ENCODE measurements at places on chromosomes 3 and 15.
A peak's percentile ranks its signal among the peaks of the same experiment; 100 is the strongest.

DNA sequence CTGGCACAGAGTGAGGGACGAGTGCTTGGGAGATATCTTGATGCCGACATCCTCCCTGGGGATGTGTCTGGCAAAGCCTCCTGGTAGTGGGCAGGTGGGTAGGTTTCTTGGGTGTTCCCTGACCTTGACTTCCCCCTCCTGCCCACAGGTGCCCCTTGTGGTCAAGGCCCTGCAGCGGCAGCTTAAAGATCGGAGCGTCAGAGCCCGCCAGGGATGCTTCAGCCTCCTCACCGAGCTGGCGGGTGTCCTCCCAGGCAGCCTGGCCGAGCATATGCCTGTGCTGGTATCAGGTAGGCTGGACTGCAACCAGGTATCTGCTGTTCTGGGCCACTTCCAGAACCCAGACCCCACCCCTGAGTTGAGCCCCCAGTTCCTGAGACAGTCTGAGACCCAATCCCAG is 19.2 kb downstream of the CAND2 start:
- peaks cover under 1% of the 10 kb centered on the region for H3K4me1 ChIP-seq
- H3K36me3 ChIP-seq: no peaks in the 10 kb centered on the region
- no peak for DNase-seq

DNA sequence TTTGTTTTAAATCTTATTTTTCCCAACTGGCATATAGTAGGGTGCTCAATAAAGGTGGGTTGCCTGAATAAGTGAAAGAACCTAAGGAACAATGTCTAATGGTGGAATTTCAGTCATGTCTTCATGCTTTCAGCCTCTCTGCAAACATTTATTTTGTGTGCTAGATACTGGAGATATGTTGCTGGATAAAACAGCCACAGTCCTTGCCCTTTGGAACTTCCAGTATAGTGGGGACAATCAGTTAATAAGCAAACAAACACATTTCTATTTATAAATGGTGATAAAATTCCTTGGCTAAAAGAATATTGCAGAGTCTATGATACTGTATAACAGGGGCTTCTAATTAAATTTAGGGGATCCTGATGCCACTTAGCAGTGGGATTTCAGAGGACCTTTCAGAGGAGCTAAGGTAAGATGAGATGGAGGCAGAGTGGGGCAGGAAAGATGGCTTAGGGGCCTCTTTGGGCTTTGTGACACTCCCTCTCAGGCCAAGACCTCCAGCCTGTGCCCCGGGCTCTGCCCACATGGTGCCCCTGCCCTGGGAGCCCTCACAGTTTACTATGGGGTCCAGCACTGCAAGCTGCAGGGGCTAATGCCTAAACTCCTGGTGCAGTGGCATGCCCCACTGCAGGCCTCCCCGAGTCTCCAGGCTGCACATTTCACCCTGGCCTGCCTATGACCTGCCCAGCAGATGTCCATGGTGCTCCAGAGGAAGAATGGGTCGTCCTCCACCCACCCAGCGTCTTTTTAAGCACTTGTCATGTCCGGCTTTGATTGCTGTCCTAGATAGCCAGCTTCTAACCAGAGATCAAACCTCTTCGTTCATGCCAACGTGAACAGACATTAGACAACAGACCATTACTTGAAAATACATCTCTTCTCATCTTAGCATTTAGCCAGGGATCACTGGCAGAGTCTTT is 61.6 kb upstream of the PRR23C start:
- H3K36me3 ChIP-seq: no peaks in the 10 kb centered on the region
- no peak for DNase-seq
- no peak overlapping the region for H3K27ac ChIP-seq
- no peak overlapping the region for H3K4me3 ChIP-seq

GRCh38 chr15:23629234-23629805 is 18.3 kb downstream of the MAGEL2 start:
- H3K36me3 ChIP-seq: no peaks in the 10 kb centered on the region
- no peaks in the 10 kb centered on the region for H3K4me1 ChIP-seq
- no peak overlapping the region for H3K27ac ChIP-seq
- no peaks in the 10 kb centered on the region for H3K27me3 ChIP-seq
- DNase-seq: no peak

DNA sequence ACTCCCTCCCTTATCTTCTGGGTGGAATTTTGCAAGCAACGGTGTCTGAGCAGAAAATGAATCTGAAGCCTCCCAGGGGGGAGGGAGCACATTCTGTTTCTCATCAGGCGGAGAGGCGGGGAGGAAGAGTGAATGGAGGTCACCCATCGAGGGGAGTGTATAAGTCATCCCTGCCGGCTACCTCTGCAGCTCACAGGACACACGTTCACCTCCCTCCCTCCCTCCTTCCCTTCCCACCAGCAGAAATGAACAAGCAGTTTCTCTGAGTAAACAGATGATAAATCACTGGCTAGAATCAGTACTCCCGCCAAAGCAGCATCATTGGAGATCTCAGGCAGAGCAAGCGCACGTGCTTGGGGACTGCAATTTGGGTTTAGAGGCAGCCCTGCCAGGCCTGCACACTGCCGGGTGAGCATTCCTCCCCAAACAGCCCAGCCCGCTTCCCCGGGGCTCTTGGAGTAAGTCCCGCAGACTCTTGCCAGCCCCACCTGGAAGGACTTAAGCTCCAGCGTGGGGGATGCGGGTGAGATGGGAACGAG is 38.3 kb downstream of the CPN2 start:
- H3K4me3 ChIP-seq: no peak overlapping the region
- peak; percentile 93 for DNase-seq
- H3K27ac ChIP-seq: no peak overlapping the region
- no peaks in the 10 kb centered on the region for H3K36me3 ChIP-seq

- no peak overlapping the region for H3K4me3 ChIP-seq
- no peak for DNase-seq
- peak overlapping the region; percentile 28 for H3K27ac ChIP-seq
- H3K36me3 ChIP-seq: no peaks in the 10 kb centered on the region
- no peaks in the 10 kb centered on the region for H3K27me3 ChIP-seq
- peaks cover 17% of the 10 kb centered on the region for H3K4me1 ChIP-seq
Measured at GRCh38 chr3:49352890-49353421, 5.2 kb downstream of the GPX1 start.

DNA sequence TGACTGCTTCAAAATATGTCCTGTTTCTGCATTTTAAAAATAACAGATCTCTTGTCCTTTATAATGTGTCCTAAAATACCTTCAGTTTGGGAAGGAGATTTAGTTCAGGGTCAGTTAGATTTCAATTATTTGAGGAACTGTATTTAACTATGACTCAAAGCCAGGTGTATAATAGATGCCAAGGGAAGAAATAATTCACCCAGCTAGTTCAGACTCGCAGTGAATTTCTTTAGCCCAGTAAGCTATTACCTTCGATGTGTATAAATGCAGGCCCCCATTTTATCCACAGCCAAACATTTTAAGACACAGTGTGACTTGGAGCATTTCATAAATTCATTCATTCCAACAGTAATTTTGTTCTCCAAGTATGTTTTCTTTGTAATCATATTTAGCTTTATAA is 458.0 kb downstream of the ZNF385D start:
- H3K27ac ChIP-seq: no peak overlapping the region
- no peaks in the 10 kb centered on the region for H3K27me3 ChIP-seq
- no peak for DNase-seq
- H3K36me3 ChIP-seq: no peaks in the 10 kb centered on the region
- no peaks in the 10 kb centered on the region for H3K4me1 ChIP-seq

DNA sequence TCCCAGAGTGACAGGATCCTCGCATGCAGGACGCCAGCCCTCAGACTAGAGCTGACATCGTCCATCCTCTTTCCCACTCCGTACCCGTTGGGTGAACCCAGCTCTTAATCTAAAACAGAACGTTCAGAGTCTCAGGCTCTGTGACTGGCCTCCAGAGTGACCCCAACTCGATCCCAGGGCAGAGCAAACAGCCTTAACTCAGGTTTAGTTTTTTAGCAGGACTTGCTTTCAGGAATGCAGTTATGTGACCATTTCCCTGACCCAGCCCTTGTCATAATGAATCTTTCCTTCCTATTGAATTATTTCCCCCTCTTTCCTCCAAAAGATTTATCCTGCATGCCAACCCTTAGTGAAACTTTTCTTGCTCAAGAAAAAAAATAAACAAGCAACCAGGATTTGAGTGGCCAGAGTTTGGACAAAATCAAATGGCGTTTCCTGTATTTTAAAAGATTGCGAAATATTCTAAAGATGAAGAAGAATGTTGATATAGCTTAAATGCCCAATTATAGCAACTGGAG is 47.8 kb upstream of the RARB start:
- no peak overlapping the region for H3K27ac ChIP-seq
- no peaks in the 10 kb centered on the region for H3K36me3 ChIP-seq
- no peak overlapping the region for H3K4me3 ChIP-seq
- no peak for DNase-seq
- no peaks in the 10 kb centered on the region for H3K4me1 ChIP-seq

- no peaks in the 10 kb centered on the region for H3K4me1 ChIP-seq
- H3K36me3 ChIP-seq: no peaks in the 10 kb centered on the region
- no peak overlapping the region for H3K27ac ChIP-seq
- H3K27me3 ChIP-seq: no peaks in the 10 kb centered on the region
Measured at GRCh38 chr15:31440754-31441311, 114.2 kb downstream of the KLF13 start.

DNA sequence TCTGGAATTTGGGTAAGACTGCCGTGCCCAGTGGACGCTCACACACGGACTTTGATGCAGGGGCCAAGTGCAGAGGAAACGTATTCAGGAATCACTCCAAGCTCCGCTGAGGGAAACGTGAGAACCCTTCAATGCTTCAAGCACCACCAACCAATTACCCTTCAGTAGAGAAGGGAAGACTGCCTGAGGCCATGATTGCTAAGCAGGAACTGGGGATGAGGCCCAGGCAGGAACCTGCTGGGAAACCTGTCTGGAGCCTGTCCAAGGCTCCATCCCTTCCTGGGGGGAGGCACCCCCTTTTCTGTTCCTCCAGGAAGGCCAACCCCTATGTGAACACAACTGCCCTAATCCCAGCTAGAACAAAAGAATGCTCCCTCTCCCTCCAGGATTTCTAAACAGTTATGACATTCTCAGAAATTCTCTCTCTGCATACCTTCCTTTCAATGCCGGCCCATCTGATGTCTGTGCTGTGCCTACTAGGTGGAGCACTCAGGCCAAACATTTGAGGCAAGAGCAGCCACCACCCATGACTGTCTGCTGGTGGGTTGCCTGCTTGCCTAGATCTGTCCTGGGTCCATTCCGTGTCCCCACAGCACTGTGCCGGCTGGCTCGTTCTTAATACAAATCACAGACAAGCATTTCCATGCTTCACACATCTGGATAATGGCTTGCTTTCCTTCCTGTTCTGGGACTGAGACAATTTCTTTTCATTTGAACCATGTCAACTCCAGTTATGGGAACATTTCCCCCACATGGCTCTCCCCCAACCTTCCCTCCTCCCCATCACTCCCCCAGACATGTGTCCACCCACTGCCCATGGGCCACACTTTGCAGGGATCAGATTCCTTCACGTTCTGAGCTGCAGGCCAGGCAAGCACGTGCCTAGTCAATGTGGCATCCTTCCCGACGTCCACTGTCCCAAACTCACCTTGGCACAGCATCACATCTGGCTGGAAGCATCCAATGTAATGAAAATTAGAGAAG is 149.4 kb downstream of the ADAMTS17 start:
- no peaks in the 10 kb centered on the region for H3K36me3 ChIP-seq
- no peaks in the 10 kb centered on the region for H3K27me3 ChIP-seq
- no peak overlapping the region for H3K4me3 ChIP-seq
- H3K4me1 ChIP-seq: no peaks in the 10 kb centered on the region

GRCh38 chr3:27673701-27674100 is 48.4 kb downstream of the EOMES start:
- no peaks in the 10 kb centered on the region for H3K36me3 ChIP-seq
- no peaks in the 10 kb centered on the region for H3K4me1 ChIP-seq
- no peak for DNase-seq
- H3K4me3 ChIP-seq: no peak overlapping the region
- H3K27ac ChIP-seq: no peak overlapping the region
- H3K27me3 ChIP-seq: no peaks in the 10 kb centered on the region

Data from kidney (tissue), 22 donors.